ENCODE measurements at places on chromosomes 3 and 15.

DNA sequence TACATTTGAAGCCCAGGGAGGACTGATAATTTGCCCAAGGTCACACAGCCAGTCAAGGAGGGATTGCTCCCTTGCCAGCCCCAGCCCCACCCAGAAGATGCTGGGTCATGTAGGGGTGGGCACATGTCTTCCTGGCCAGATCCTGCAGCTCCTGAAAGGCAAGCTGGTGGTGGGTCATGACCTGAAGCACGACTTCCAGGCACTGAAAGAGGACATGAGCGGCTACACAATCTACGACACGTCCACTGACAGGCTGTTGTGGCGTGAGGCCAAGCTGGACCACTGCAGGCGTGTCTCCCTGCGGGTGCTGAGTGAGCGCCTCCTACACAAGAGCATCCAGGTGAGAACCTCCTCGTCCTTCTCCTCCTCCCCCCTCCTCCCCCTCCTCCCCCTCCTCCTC is 13.2 kb downstream of the ISG20 start:
- no peak for DNase-seq

- DNase-seq: peak; percentile 99
Measured at GRCh38 chr15:77578641-77579372, 53.9 kb downstream of the LINGO1 start.

- no peak for DNase-seq
Measured at GRCh38 chr3:48215466-48215865, 7.8 kb upstream of the CAMP start.

DNA sequence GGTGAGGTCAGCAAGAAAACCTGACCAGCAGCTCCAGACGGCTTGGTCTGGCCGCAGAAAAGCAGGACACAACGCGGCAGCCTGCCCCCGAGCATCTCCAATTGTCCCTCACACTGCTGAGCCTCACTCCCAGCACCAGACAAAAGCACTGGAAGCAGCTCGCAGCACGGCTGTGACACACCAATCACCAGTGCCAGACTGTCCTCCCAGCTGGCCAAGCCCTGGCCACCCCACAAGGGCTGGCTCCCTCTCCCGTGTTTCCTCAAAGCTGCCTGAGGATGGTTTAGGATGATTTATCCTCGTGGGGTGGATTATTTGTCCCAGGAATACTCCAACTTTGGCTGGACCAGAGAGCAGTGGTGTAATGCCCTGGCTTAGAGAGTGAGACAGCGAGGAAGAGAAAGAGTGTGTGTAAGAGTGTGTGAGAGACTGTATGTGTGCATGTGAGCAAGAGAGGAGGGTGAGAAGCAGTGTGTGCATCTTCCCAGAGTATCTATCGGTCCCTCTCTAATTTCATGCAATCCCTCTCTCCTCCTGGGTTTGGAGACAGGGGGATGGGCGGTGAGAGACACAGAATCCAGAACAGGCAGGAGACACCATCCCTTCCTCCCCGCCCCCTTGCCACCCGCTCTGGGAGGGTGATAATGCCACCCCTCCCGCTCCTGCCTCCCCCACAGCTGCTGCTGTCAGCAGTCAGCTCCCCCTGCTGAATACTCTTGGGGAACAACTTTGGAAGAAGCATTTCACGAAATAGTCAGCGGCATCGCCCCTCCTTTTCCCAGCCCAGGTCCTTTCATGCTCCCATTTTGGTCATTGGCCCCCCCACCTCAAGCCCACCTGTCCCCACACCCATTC is 34.2 kb downstream of the SEMA5B start:
- DNase-seq: peak; percentile 91

- DNase-seq: no peak
Measured at GRCh38 chr3:114624571-114625181, 330.8 kb downstream of the TIGIT start.

DNA sequence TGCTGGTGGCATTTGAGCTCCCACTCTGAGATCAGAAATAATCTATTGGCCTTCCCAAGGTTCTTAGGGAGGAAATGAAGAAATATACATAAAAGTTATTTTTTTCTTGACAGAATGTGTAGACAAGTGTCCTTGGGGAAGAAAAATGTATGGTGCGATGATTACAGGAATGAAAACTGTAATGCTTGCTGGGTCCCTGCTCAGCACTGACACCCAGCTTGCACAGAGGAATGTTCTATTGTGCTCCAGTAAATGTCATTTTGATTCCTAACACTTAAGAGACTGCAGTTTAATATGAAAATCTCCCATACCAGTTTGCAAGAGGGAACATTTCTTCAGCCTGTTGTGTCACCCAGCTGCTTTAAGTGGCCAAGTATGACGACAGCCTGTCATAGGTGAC is 271.3 kb upstream of the TPM1 start:
- no peak for DNase-seq

- no peak for DNase-seq
Measured at GRCh38 chr3:40623567-40623966, 98.8 kb downstream of the ZNF621 start.

DNA sequence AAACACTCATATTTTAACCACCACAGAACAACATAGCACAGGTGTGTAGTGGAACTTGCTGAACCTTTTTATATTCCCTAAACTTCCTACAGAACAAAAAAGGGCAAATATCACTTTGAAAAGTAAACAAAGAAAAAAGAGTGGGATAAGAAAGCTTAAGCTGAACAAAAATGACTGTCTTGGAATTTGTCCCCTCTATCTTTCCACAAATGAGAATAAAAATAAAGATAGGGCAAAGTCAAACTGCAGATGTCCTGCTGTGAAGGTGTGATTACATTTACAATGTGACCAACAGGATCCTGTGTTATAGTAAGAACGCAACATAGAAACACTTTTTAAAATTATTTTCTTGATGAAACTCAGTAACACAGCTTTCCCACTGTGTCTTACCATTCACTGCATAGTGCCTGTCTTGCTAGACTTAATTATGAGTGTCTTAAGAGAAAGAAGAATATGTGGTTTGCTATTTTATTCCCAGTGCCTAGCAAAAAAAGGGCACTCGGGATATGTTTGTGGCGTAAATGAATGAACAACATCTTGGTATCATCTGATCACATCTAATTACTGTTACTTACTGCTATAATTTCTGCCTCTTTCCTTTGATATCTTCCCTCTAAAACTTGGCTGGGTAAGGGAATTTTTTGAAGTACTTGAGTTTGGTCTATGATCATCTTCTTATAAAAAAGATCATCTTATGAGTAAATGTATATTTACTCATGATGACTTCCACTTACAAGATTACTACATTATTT is 67.5 kb downstream of the DENND4A start:
- no peak for DNase-seq

DNA sequence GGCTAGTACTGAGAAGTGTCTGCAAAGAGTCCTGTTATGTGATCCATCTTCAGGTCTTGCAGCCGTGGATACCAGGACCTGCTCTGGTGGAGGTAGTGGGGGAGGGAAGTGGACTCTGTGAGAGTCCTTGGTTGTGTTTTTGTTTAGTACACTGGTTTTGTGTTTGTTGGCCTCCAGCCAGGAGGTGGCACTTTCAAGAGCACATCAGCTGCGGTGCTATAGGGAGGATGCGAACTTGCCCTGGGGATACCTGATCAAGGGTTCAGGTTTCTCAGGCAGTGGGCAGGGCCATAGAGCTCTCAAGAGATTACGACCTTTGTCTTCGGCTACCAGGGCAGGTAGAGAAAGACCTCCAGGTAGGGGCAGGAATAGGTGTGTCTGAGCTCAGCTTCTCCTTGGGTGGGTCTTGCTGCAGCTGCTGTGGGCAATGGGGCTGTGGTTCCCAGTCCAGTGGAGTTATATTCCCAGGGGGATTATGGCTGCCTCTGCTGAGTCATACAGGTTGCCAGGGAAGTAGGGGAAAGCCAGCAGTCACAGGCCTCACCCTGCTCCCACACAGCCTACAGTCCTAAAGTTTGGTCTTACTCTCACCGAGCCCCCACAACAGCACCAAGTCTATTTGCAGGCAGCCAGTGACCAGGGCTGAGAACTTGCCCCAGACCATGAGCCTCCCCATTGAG is 132.8 kb upstream of the NPHP3 start:
- DNase-seq: no peak

- no peak for DNase-seq
Measured at GRCh38 chr15:73799466-73799865, 46.3 kb upstream of the INSYN1 start.

GRCh38 chr3:141929341-141929995 is 53.0 kb downstream of the ATP1B3 start:
- DNase-seq: no peak

DNA sequence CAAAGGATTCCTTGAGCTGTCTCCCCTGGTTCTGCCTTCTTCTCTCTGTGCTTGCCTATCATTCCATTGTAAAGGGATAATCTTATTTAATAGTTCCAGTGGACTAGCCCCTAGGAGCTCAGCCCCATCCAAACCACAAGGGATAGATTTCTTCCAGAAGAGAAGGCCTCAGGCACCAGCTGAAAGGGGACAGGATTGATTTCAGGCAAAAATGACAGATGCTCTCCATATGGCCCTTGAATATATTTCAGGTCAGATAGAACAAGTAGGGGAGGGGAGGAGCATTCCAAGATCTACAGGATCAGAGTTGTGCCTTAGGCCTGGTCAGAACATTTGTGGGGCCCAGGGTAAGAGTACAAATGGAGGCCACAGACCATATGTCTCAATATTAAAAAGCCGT is 85.3 kb downstream of the RPLP1 start:
- peak; percentile 100 for DNase-seq

All from NCI-H524 (cell line).